Progenitor cell of endocrine pancreas (in vitro differentiated cells): ENCODE measurements at places on chromosomes 2 and 18.

DNA sequence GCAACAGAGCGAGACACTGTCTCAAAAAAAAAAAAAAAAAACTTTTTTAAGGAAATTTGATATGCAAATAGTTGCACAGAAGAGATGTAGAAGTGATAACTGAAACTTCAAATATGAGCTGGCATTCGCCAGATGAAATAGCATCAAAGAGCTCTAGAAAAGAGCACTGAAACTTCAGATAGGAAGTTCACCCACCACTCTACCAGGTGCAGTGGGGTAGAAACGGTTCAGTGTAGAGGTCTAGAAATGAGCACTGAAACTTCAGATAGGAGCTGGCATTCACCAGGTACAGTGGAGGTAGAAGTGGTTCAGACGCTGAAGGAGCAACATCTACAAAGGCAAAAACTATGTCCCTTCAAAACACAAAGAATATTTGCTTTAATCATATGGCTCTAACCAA lies 9.0 kb upstream of the ONECUT2 start:
- no peak for DNase-seq

DNA sequence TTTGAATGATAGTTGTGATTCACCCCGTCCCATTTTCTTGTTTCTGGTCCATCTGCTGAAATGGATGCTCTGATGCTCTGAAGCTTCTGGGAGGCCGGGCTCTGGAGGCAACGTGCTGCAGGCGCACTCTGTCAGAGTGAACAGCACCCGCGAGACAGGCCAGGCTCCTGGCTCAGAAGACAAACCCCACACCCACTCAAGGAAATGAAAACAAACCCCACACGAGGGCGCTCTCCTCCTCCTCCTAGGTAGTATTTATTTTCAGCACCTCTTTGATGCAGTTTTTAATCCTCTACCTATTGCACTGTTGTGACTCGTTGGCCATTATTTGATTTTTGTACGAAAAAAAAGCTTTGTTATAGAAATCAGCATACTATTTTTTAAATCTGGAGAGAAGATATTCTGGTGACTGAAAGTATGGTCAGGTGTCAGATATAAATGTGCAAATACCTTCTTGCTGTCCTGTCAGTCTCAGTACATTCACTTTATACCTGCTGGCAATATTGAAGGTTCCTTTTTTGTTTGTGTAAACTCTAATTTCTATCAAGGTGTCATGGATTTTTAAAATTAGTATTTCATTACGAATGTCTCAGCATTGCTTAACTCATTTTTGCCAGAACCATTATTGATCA lies 10.3 kb upstream of the CHST10 start:
- no peak for DNase-seq

DNA sequence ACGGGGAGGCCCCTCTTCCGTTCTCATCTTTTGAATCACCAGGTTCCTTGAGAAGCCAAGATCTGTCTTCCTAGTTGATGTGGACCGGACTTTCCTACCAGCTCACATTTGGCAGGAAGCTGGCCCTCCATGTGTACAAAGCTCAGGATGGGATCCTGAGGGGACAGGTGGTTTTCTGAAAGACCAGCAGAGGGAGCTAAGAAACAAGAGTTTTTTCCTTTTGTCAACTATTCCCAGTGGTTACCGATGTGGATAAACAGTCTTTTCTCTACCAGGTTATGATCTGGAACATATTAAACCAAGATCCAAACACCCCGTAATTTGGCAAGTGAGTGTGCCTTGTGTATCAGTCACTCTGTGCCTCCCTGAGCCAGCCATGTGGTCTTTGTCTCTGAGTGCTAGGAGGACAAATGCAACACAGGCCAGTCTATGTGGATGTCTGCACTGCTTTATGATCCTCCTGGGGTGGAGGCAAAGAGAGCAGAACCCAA lies 25.1 kb upstream of the ARHGAP25 start:
- DNase-seq = no peak

- DNase-seq = no peak
Observed at GRCh38 chr2:197706839-197707207, 1.7 kb downstream of the MARS2 start.

DNA sequence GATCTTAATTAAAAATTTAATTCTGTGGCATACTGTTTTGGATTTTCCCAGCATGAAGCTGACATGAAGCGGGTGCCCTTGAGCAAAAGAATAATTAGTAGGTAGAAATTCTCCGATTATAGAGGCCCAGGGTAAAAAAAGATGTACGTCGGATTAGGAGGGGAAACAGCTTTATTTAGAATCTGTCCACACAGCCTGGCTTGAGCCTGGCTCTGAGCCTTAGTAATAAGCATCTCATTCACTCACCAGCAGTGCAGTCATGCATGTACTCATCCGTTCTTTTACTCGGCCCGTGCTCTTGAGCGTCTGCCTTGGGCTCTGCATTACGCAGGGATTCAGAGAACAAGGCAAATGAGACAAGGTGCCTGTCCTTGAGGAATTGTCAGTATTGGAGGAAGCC lies 219.3 kb downstream of the AGAP1 start:
- no peak for DNase-seq

GRCh38 chr2:48574353-48575287 lies 43.0 kb upstream of the GTF2A1L start:
- no peak for DNase-seq

GRCh38 chr2:20106746-20107145 lies 55.3 kb upstream of the LAPTM4A start:
- peak; percentile 46 for DNase-seq

GRCh38 chr2:120303177-120303576 lies 42.8 kb upstream of the INHBB start:
- DNase-seq = no peak

DNA sequence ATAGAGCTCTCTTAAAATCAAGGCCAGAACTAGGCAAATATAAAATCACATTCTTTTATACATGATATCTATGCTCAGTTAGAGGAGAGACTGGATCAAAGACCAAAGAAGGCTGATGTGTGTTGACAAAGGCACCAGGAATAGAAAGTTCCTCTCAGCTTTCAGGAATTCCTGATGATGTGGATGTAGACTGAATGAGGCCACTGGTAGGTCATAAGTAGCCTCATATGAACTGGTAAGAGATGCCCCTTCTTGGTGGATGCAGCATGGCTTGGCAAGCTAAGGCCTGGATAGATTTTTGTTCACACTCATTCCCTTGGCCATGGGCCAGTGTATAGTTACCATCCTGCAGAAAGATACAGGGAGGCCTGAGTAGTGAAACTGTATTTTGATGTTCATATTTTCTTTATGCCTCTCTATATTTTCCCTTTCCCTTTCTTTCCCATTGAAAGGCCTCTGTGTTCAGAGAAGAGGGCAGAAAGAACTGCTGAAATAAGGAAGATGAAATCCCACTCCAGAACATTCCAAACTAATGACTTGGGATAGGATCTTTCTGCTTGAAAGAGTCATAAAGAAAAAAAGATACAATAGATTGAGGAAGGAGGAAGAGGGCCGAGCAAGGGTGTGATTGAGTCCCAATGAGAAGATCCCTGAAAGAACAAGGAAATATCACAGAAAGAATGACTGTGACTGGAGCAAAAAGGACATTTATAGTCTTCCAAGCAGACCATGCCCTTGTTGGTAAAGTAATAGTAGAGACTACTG lies 2182.7 kb upstream of the PIK3C3 start:
- no peak for DNase-seq

DNA sequence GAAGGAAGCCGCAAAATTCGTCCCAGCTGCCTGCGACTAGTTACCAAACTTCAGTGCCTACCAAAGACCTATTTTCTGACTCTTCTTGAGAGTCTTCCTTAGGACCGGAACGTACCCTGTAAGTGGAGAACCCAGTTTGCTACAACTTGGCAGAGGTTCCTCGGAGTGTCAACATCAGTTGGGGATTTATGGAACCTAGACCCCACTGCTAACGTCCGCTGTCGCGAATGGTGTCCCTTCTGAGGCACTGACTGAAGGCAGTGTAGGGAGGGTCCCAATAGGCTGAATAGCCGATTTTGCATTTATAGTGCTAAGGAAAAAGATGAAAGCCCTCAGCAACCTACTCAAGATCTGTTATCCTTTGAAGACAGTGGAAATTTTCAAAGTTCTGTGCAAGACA lies 568 bp upstream of the STK17B start:
- no peak for DNase-seq

- no peak for DNase-seq
Observed at GRCh38 chr2:67499989-67500388, 102.9 kb downstream of the ETAA1 start.

DNA sequence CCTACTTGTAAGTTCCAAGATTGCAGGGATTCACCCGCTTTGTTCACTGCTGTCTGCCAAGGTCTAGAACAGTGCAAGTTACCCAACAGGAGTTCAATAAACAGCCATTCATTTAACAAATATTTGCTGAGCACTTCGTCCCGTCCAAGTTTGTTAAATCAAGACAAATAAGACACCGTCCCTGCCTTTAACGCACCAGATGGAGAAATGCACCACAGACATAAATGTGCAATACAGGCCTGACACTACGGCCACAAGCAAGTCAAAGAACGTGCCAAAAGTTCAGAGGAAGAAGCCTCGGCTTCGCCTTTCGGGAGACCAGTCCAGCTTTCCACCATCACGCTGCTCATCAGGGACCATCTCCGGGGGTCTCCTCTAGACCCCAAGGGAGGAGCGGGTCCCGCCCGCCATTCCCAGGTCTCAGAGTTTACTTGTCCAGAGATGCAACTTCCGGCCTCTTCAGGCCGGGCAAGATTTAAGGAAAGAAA lies 429 bp downstream of the C2orf76 start:
- no peak for DNase-seq

GRCh38 chr18:50170004-50170403 lies 24.9 kb downstream of the MYO5B start:
- no peak for DNase-seq

GRCh38 chr2:84546551-84546950 lies 30.3 kb downstream of the DNAH6 start:
- DNase-seq = no peak

DNA sequence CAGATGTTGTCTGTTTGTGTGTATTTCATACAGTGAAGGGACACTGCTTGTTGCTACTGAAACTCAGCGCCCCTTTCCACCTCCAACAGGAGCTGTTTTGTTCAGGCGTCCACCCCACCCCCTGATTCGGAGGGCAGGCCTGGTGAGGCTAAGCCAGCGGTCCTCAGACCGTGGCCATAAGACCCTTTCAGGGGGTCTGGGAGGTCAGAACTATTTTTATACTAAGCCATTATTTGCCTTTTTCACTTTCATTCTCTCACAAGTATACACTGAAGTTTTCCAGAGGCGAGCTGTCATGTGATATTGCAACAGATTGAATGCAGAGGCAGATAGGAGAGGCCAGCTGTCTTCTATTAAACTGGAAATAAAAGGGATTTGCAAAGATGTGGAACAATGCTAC lies 39.7 kb upstream of the IGFBP5 start:
- no peak for DNase-seq

- no peak for DNase-seq
Observed at GRCh38 chr2:81940266-81940955, 1635.9 kb upstream of the LRRTM1 start.

DNA sequence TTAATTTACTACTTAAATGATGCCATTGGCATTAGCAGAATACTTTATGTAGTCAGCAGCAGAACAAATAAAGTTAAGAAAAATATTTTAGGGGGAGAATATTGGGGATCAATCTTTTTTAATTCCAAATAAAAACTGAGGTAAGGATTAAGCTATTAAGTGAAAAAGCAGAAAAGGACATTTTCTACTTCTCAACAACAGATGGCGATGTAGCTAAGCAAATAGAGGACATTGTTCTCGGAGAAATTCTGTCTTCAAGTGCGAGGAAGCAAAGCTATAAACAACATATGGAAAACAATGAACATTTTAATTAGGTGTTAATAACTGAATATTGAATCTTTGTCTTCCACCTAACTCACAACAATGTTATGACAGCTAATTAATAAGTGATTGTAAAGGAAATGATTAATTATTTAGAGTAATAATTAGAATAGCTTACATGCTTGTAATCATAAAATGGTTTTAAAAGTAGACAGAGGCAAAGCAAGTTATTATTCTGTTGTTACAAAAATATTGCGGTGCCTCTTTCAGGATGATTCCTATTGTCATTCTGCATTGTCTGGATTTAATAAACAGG lies 32.9 kb upstream of the CCDC93 start:
- DNase-seq = no peak

GRCh38 chr2:235968155-235968554 lies 200.0 kb downstream of the GBX2 start:
- no peak for DNase-seq

GRCh38 chr2:37344453-37345361 lies at the start of gene QPCT:
QPCT (plus strand) TSS chr2:37344630; CDS start chr2:37344732, 102 bp downstream.
- no peak for DNase-seq
